ENCODE measurements at places on chromosomes 3 and 15.

DNA sequence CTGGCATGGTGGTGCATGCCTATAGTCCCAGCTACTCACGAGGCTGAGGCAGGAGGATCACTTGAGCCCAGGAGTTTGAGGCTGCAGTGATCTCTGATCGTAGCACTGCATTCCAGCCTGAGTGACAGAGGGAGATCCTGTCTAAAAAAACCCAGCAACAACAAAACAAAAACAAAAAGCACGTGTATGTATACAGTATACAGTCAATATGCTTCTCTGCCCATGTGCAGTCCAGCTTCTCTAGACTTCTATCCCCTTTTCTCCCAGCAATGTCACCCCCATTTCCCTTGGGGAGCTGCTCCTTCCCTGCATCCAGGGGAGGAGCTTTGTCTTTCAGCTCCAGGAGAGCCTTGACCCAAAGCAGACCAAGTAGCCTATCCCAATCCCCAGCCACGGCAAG is 20.0 kb upstream of the GRIP2 start:
- DNase-seq = no peak

GRCh38 chr3:112751564-112752512 is 94.8 kb downstream of the CD200R1L start:
- DNase-seq = no peak

DNA sequence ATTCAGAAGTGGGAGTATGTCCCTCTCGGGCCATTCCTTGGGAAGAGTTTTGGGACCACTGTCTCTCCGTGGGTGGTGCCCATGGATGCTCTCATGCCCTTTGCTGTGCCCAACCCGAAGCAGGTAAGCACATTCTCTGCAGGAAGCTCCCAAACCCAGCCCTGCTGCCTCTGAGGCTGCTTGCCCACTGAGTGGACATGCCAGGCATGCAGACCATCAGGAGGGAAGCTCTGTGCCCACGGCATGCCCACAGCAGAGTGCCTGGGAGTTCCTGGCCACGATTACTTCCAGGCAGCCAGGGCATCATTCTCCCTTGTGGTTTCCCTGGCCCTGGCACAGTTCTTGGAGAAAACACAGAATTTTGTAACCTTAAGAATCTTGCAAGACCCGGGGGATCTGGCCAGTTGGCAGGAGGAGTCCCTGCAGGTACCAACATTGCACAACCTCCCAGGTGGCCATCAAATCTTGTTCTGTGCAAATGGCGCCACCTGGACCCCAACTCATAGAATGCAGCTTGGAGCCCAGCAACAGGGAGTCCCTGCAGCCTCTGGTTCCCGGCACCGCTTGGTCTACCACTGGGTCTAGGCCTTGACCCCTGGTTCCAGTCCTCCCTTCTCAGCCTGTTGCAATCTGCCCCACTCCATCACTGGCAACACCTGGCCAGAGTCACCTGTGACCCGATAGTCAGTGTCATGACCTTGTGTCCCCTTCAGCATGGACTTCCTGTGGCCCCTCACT is 20.4 kb downstream of the FAH start:
- DNase-seq = peak; percentile 35

DNA sequence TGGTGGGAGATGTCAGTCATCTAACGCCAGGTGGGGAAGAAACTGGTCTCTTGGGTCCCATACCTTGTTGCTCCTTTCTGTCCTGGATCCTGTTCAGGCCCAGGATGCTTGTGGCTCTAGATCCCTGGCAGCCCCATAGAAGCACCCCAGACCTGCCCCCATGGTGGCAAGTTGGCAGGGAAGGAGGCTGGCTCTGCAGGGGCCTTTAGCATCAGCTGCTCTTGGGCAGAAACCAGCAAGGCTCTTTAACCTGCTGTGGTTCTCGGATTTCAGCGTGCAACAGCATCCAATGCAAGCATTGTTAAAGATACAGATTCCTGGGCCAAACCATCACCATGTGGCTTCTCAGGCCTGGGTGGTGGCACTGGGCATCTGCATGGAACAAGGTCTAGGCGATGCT is 75.8 kb downstream of the SNRK start:
- DNase-seq = no peak

DNA sequence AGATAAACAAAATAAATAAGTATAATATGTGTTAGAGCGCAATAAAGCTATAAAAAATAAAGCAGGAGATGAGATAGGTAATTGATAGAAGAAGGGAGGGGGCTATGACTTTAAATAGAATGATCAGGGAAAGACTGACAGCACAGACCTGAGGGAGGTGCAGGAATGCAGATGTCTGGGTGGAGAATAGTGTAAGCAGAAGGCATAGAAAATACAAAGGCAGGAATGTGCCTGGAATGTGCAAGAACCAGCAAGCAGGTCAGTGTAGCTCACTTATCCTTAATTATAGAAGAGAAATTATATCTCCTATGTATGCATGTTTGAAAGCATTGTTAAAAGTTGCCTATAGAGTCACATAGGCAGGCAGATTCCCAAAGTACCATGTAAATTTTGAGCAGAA is 239.4 kb upstream of the SOX14 start:
- DNase-seq = no peak

GRCh38 chr15:66100761-66101160 is 152.8 kb downstream of the MEGF11 start:
- peak; percentile 4 for DNase-seq

GRCh38 chr3:125643172-125643571 is 47.9 kb upstream of the OSBPL11 start:
- no peak for DNase-seq

DNA sequence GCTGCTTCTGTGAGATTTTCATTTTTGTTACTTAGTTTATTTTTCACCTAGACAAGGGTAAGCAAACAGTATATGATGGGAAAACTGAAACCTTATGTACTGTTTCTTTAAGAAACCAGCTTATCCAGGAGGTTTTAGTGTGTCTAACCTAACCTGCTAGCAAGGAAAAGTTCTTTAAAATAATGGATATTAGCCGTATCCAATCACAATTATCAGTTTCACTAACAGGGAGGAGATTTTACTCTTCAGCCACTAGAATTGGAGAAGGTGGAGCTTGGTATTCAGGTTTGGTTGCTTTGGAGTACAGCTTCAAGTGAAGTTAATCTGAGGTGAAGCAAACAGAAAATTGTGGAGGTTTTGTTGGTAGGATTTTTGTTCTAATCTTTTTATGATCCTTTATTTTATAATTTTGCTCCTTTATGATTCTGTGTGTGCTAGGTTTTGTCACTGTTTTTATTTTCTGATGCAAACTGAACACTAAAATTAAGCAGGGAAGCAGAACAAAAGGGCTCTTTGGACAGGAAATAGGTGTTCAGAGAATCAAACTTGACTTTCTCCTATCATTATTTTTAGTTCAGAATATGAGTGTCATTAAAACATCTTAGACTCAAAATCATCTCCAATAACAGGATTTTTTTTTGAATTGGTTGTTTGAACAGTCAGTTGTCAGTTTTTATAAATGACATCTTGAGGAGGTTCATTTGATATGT is 13.0 kb downstream of the ZFAND6 start:
- no peak for DNase-seq

- DNase-seq = no peak
These were observed 34.1 kb upstream of the KLHL25 start for GRCh38 chr15:85828874-85829273.

GRCh38 chr3:152644478-152644877 is 190.5 kb upstream of the P2RY1 start:
- DNase-seq = no peak

DNA sequence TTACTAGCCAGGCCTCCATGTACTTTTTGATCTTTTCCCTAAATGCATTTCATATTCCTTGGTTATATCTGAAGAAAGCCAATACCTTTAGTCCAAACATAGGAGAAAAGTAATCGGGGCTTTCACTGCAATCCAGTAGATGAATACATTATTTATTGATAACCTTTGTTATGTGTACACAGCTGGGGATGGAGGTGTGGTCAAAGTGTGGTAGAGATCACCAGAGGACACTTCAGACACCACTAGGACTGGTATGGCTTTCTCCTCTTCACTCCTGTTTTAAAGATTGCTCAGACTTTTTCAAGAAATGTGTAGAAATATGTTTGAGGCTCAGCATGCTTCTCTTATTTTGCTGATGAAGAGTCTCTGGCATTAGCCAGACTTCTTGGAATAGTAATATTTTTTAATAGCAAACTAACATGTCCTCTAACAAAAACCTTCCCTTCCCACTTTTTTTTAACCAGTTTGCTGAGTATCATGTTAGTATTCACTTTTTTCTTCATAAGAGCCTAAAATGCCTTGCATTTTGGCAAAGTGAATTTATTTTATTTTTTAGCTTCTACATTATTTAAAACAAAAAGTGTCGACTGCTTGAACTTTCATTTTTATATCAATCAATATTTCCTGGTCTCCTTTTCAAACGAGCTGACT is 65.6 kb upstream of the MBNL1 start:
- no peak for DNase-seq

- no peak for DNase-seq
These were observed 719.9 kb downstream of the CADM2 start for GRCh38 chr3:85678713-85679112.

DNA sequence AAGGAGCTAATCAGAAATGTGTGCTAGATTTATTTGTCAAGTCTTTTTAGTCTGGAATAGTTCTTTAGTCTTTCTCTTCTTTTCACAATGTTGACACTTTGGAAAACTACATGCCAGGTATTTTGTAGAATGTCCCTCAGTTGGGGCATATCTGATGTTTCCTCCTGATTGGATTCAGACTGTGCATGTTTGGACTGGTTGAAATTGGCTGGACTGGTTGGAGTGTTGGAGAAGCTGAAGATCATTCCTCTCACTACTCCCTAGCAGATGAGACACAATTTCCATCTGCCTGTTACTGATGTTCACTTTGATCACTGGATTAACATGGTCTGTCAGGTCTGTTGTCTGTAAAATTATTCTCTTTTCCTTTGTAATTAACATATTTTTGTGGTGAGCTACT is 3.7 kb downstream of the NME9 start:
- no peak for DNase-seq

DNA sequence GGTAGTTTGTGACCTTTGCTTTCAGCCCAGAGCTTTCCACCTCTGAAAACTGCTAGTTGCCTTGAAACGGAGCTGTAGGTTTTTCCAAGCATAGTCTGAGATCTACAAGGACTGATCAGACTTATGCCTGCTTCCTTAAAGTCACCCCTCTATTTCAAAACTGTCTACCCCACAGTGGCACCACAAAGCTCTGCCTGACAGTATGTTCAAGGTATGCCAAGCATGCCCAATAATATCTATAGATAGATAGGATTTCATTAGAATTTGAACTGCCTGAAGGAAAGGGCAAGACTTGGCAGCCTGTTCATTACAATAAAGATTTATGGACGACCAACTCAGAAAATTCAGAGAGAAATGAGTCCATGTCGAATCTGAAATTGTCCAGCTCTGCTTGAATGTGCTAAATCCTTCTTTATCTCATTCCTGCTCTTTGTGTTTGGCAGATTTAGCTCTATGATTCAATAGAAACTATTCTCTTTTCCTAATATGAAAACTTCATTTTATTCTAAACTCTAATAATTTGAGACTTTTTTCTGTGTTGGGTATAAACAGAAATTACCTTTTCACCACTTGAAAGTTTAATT is 227.6 kb upstream of the TBC1D5 start:
- no peak for DNase-seq

GRCh38 chr3:100518983-100519382 is 26.6 kb downstream of the TMEM45A start:
- no peak for DNase-seq

DNA sequence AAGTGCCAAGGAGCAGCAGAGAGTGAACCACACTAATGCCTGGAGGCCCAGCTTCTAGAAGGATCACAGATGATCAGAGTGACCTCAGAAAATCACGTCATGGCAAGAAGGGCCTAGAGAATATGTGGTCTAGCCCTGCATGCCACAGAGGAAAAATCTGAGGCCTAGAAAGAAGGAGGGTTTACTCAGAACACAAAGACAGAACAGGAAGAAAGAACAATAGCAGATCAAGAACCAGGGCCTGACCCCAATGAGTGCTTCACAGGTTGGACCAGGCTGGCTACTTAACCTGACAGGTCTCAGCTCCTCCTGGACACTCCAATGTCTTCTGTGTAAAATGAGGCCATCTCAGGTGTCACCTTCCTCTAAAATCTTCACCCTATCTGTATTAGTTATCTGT is 14.2 kb downstream of the RAB6B start:
- no peak for DNase-seq

GRCh38 chr15:101151288-101151687 is 100.6 kb downstream of the CHSY1 start:
- DNase-seq = no peak

- DNase-seq = no peak
These were observed 150.3 kb upstream of the NR2F2 start for GRCh38 chr15:96180087-96180748.

DNA sequence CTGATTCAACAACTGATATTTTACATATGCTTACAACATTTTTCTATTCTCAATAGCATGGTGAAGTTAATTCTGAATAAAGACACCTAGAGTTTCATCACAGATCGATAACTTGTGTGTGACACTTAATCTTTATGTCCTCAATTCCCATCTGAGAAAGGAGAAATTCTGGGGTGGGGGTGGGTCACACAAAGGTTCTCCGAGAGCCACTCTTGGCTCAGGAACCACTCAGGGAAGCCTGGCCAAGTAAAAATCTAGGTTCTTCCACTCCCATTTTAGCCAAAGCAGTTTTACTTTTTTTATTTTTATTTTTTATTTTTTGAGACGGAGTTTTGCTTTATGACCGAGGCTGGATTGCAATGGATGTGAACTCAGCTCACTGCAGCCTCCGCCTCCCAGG is 111.0 kb upstream of the TBL1XR1 start:
- no peak for DNase-seq

DNA sequence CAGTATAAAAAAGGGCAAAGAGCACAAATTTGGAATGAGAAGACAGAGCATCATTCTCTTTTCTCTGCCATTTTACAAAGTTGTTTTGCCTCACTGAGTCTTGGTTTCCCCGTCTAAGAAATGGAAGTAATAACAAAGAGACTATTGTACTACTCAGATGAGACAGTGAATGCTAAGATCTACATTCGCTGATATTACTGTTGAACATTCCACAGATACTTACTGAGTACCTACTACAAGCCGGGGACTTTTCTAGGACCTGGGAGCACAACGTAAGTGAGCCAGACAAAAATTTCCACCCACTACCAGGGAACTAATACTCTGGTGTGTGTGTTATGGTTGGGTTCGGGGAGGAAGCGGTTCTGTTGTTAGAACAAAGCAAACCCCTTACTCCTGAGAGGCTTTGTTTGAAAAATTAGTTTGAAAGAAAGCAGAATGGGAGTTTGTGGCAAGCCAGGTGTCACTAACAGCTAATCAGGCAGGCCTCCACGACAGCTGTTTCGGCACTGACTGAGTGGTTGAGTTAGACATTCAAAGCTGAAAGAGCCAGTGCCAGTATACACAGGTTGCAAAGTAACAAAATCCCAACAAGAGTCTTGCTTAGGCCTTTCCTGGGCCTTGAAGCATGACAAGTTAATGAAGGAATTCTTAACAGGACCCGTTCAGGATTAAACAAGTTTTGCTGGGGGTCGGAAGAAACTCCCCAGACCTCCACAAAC is 458.3 kb downstream of the EDEM1 start:
- no peak for DNase-seq

- no peak for DNase-seq
These were observed 4.5 kb upstream of the PRKAR2A start for GRCh38 chr3:48852151-48852550.

- no peak for DNase-seq
These were observed 4.6 kb downstream of the CFAP100 start for GRCh38 chr3:126399351-126399735.

- DNase-seq = no peak
These were observed 6.5 kb downstream of the FOXL2 start for GRCh38 chr3:138940446-138940845.

Measured in stimulated activated CD8-positive, alpha-beta memory T cell treated with anti-CD3 and anti-CD28 coated beads, Interleukin-15, amount 100 ng/mL, for 4 hours (primary cell).